T47D (cell line): ENCODE measurements at places on chromosomes 2 and 18.

DNA sequence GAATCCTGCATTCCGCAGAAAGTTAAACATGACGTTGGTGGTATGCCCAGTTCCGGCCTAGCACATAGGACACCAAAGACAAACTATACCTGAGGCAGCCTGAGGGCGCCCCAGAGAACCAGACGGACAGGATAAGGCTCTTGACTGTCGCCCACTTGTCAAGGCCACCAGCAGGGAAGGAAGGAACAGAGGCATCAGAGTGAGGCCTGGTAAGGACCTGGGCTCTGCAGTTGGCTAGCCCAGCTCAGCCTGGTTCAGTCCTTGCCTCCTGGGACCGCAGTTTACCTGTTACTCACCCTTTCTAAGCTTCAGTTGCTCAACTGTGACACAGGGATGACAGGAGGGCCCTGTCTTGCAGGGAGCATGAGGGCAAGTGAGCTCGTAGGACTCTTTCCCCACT is 82.1 kb downstream of the ACTR2 start:
- peak; percentile 52 for DNase-seq

DNA sequence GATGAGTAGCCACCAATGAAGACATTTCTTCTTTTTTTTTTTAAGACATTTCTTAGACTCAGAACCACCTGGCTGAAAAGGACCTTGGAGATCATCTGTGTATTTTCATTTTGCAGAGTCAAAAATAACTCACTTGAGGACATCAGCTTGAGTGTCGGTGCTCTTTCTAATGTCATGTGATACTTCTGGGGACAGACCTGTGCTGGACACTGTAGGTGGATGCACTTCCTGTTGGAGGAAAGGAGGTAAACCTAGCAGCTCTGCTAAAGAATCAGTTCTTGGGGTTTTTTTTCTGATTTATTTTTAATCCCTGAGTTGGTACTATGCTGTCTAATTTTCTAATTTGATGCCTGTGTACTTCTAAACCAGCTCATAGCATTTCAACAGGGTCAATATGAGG is 283.9 kb upstream of the CRIM1 start:
- no peak for DNase-seq

DNA sequence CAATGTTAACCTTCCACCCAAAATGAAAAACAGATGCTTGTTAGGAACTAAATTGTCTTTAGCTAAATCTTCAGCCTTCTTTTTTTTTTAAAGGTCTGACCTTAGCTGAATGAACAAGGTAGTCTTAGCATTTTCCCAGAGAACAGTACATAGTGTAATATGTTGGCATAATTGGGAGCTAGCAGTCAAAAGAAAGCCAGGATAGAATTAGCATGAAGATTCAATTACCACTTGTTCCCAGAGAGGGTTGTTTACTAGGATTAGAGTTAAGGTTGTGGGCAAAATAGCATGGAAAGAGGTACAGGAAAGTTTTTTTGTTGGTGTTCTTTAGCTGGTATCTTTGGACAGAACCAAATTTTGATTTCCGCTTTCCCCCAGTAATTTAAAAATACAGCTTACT is 6.9 kb downstream of the CDH20 start:
- no peak for DNase-seq

DNA sequence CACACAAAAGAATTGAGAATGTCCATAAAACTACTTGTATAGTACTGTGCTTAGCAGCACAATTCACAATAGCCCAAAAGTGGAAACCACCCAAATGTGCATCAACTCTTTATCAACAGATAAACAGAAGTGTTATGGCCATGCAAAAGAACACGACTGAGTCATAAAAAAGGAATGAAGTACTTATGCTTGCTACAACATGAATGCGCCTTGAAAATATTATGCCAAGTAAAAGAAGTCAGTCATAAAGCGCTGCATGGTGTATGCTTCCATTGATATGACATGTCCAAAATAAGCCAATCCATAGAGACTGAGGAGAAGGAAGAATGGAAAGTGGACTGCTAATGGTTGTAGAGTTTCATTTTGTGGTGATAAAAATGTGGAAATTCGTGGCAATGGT is 12.1 kb upstream of the MAP2 start:
- no peak for DNase-seq

GRCh38 chr2:157540102-157540501 is 88.6 kb downstream of the ACVR1C start:
- no peak for DNase-seq

GRCh38 chr2:8993196-8993901 is 10.1 kb downstream of the MBOAT2 start:
- no peak for DNase-seq

DNA sequence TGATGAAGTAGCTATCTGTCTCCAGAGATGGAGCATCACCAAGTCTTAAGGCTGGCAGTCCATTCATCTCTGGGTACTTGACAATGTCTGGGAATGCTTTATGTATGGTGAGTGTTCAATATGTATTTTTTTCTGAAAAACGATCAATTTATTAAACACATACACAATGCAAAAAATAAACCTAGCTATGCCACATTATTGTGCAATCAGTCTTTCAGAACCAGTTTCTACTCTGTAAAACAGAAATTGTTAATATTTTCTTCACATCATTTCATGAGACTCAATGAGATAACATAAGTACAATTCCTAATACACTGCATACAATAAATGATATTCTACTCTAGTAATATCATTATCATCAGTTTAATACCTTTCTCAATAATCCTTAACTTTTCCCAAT is 122.5 kb downstream of the PIGN start:
- DNase-seq: no peak

DNA sequence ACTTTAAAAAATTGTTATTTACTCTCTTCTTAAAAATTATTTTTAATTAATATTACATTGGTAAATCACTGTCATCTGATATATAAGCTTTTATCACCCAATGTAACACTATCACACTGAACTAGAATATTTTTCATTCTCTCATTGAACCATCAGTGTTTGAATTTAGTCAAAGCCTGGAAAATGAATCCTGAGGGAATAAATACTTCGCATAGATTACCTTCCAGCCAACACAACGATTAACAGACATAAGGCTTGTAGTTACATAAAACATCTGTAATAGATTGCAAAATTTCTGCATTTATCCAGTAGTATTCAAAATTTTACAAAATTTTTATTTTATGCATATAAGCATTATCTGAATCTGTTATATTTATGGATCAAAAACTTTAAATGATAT is 314.9 kb downstream of the ERBB4 start:
- DNase-seq: no peak

GRCh38 chr18:39521164-39521563 is 1955.6 kb upstream of the CELF4 start:
- DNase-seq: no peak

- DNase-seq: no peak
Observed at GRCh38 chr18:59923539-59924196, 23.9 kb downstream of the PMAIP1 start.

DNA sequence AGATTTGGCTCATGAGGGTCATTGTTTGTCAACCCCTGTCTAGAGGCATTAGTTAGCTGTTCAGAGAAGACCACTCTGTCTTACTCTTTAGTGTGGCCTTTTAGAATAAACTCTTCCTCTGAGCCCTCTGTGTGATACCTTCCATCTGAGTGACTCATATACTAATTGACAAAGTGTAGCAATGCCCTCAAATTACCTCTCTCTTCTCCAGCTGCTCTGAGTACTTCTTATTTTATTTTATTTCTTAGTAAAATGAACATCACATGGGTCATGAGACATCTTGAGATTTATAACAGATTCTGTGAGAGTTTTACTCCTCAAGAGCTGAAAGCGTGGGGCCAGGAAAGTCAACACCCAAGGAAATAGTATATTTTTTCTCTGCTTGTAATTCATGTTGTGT is 67.4 kb downstream of the KCTD18 start:
- DNase-seq: no peak

DNA sequence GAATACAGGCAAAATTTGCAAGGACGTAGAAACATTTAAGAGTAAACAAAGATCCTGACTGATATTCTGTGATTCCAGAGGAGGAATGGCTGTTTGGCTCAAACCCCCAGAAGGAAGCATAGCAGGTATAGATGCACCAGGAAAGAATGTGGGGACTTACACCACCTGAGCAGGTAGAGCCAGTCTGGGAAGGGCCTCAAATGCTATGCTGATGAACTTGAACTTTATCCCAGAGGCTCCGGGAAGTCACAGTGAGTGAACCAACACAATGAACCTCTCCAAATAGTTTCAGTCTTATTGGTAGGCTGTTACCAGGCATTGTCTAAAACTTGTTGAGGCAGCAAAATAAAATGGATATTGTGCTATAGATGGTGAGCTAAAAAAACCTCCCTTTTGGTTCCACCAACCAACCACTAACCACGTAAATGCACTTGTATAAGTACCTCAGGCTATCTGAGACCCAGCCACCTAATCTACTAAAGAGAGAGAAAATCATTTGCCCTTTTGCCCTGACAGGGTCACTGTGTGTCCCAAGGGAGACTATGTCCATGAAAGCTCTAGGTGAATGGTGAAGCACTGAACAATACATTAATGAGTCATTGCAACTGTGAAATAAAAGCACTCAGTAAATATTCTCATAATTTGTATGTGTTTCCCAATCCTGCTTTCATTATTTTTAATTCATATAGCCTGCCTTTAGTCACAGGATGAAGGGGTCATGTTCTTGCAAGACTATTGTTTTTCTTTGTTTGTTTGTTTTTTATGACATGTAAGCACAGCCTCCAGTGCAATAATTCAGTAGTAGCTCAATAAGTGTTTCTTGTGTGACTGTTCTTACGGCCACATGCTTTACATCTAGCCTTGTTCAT is 911.6 kb downstream of the EPHA4 start:
- no peak for DNase-seq

- DNase-seq: no peak
Observed at GRCh38 chr2:56357655-56358295, 174.0 kb downstream of the CCDC85A start.

GRCh38 chr18:8623549-8624106 is 14.4 kb downstream of the RAB12 start:
- no peak for DNase-seq

DNA sequence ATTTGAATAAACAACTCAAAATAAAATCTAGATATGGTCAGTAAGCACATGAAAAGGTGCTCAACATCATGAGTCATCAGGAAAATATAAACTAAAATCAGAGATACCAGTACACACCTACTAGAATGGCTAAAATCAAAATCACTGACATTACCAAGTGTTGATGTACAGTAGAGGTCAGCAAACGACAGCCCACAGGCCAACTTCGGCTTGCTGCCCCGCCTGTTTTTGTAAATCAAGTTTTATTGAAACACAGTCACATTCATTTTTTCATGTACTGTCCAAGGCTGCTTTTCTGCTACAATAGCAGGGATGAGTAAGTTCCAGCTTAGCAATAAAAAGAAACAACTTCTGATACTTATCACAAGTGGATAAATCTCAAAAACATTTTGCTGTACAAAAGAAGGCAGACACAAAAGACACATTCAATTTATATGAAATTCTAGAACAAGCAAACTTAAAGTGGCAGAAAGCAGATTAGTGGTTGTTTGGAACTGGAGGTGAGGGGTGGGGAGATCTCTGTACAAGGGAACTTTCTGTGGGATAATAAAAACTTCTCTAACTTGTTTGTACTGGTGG is 32.1 kb downstream of the TRAK2 start:
- DNase-seq: no peak

GRCh38 chr2:8642366-8643068 is 39.3 kb upstream of the ID2 start:
- DNase-seq: no peak

GRCh38 chr2:217248312-217248935 is 388.6 kb upstream of the TNP1 start:
- peak; percentile 96 for DNase-seq

DNA sequence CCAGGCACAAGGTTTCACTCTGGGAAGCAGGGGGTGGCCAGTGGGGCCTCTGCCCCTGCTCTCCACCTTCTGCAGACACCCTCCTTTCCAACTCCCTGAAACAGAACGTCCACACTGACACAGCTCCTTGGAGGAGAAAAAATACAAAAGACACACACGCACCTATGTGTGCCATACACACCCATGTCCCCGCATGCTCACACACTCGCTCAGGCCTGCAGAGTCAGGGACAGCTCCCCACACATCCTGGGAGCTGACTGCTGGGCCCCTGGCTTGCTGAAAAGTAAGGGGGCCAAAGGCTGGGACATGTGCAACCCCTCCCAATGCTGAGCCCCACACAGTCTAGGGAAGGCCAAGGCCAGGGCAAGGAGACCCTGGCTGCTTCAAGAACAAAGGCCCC is 200.5 kb downstream of the TNS1 start:
- no peak for DNase-seq

DNA sequence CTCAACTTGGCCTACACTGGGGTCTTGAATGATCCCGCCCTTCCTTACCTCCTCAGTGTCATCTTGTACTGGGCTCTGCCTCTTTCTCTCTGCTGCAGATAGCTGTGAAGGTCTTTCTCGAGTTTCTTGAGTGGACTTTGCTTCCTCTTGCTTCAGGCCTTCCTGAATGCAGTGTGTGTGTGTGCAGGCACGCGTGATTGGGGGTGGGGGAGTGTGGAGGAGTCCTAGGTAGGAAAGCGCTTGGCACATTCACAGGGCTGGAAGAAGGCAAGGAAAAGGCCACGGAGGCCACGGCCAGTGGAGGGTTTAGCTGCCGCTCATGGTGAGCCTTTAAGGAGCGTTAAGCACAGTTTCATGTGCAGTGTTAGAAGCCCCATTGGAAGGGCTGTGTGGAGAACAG is 5.5 kb downstream of the RALB start:
- no peak for DNase-seq

DNA sequence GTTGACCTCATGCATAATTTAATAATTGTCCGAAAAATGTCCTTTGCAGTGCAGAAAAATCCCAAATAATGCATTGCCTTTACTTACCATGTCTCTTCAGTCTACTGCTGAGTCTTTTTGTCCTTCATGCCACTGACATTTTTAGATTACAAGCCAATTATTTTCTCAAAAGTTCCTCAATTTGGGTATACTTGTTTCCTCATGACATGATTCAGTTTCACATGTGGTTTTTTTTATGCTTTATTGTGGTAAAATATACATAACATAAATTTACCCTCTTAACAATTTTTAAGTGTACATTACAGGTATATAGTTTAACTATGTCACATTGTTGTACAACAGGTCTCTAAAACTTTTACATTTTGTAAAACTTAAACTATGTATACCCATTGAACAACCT is 81.0 kb downstream of the EPC2 start:
- DNase-seq: no peak

DNA sequence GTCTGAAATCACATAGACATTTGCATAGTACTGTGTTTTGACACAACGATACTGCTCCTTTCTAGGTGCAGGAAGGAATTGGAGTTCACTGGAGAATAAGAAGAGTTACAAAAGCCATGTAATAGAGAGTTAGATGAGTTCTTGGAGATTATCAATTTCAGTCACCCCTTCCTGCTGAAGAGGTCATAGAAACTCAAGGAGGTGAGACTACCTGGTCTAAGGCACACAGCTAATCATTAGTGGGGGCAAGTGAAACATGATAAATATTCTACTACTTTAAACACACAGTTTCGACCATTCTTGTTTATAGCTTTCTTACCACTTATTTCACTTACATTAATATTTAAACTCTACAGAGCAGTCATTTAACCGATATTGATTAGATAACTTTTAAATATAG is 286.9 kb upstream of the NXPH2 start:
- no peak for DNase-seq

- DNase-seq: no peak
Observed at GRCh38 chr2:15763106-15763821, 171.6 kb downstream of the DDX1 start.

GRCh38 chr2:241619597-241620418 is 17.1 kb downstream of the THAP4 start:
- DNase-seq: no peak

- no peak for DNase-seq
Observed at GRCh38 chr2:34337735-34338134, 738.6 kb upstream of the FAM98A start.
